Cardiac septum (tissue), 1 donor: ENCODE measurements at places on chromosomes 1 and 21.

- no peak for DNase-seq
Measured at GRCh38 chr1:116019653-116020253, 43.4 kb downstream of the SLC22A15 start.

DNA sequence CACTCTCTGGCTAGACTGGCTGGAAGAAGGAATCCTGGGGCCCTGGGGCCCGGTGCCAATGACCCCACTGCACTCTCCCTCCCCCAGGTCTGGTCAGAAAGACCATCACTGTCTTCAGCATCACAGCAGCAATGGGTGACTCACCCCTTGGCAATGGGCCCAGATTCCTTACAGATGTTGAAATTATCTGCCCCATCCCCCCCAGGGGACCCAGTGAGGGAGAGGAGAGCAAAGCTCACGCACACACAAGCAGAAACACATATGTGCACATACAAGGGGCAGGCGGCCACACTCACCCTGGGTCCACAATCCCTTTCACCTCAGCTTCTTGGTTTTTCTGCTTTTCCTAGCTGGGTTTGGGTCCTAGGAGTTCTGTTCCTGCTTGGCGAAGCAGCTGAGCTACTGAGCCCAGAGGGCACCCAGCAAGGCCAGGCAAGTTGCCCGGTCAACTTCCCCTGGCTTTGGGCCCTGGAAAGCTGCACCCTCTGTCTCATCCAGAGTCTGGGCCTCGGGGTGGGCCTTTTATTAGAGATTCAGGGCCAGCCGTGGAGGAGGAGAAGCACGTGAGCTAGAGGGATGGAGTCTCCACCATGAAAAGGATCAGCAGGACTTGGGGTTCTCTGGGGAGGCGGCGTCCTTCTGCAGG, 2.6 kb downstream of the COL16A1 start:
- DNase-seq, result peak; percentile 89

DNA sequence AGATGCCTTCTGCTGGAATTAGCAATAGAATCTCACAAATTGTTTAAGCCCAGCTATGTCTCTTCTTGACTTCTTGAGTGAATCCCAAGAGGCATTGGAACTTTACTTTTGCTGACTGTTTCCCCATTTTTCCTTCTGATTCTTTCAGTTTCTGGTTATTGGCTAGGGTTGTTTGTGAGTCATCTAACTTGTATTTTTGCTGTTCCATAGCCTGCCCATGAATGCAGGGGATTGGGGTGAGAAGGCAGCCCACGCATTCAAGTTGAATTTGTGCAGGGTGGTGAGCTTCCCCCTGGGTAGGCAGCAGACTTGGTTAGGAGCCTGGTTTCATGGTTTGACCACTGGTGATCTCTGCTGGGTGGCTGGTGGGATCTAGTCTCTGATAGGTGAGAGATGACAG, 10.4 kb upstream of the KLF17 start:
- peak; percentile 38 for DNase-seq

DNA sequence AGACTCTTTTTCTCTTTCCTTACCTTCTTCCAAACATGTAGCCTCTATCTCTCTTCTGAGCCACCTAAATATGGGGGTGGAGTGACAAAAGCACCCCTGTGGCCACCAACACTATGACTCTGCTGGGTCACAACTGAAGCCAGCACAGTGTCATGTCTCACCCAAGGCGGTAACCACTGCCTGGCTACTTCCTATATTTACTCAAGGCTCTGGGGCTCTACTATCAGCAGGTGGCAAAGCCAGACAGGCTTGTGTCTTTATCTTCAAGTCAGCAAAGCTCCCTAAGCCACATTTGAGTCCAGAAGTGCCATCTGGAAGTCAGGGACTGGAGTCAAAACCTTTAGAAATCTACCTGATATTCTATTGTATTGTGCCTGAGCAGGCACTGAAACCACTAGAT, 1515.2 kb downstream of the PLA2G4A start:
- no peak for DNase-seq

DNA sequence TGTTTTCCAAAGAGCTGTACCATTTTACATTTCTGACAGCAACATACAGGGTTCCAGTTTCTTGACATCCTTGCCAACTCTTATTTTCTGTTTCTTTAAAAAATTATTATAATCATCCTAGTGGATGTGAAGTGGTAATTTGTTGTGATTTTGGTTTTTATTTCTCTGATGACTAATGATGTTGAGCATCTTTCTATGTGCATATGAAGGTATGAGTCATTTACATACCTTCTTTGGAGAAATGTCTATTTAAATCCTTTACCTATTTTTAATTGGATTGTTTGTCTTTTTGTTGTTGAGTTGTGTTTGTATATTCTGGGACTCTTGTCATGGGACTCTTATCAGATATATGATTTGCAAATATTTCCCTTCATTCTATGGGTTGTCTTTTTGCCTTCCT, 20.8 kb upstream of the MPC2 start:
- no peak for DNase-seq
